ENCODE measurements at places on chromosomes 1 and 21.

GRCh38 chr21:38417726-38418125, 80.6 kb downstream of the ERG start:
- DNase-seq, result no peak

DNA sequence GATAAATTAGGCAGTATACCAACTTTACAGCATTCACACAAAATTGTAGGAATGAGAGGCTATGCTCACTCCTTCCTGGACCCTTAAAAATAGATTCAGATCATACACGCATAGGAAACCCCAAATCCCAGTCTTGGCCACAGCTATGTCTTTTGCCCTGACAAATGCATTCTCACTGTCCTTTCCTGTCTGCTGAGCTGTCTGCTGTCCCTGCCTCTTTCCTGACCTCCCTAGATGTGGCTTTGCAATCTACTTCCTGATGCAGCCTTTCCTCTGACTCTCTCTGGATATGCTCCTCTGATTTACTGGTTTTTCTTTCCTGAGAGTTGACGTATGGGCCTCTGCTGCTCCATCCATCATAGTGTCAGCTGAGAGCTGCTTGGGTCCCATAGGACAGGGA, 59.8 kb upstream of the SLC35F3 start:
- no peak for DNase-seq

- no peak for DNase-seq
Observed at GRCh38 chr1:73943270-73943669, 254.7 kb downstream of the LRRIQ3 start.

GRCh38 chr21:26140164-26140579, 30.4 kb downstream of the APP start:
- DNase-seq, result no peak

- DNase-seq, result no peak
Observed at GRCh38 chr1:20717452-20718342, at the start of gene KIF17. KIF17 (minus strand) TSS chr1:20718007; CDS start chr1:20717706, 301 bp downstream.

- no peak for DNase-seq
Observed at GRCh38 chr1:190001187-190001586, 476.5 kb downstream of the BRINP3 start.

GRCh38 chr1:201254625-201255478, 28.5 kb upstream of the PKP1 start:
- no peak for DNase-seq

GRCh38 chr1:168187177-168187576, 8.4 kb downstream of the TIPRL start:
- DNase-seq, result no peak

- no peak for DNase-seq
Observed at GRCh38 chr1:245483247-245483646, 328.5 kb downstream of the KIF26B start.

- no peak for DNase-seq
Observed at GRCh38 chr1:210850556-210850955, 283.4 kb downstream of the KCNH1 start.

- no peak for DNase-seq
Observed at GRCh38 chr1:46152016-46152415, 19.6 kb upstream of the PIK3R3 start.

DNA sequence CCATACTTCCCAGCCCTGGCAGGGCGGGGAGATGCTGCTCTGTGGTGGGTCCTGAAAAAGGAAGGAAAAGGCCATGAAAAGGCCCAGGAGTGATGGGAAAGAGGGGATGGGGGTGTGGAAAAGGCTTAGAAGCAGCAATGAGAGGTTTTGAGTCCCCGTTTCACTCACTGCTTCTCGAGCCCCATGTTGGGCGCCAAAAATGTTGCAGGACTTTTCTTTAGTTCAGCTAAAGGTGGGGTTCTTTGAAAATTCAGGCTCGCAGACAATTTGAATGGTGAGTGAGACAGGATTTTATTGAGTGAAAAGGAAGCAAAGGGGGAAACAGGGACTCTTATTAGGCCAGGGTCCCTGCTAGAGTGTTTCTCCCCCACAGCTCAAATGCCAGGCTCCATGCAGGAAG, 93.1 kb downstream of the MRPS6 start:
- DNase-seq, result no peak

DNA sequence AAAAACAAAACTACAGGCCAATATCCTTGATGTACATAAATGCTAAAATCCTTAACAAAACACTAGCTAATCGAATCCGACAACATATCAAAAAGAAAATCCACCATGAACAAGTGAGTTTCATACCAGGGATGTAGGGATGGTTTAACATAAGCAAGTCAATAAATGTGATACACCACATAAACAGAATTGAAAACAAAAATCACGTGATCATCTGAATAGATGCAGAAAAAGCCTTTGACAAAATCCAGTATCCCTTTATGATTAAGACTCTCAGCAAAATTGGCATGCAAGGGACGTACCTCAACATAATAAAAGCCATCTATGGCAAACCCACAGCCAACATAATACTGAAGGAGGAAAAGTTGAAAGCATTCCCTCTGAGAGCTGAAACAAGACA, 466.1 kb downstream of the BRINP3 start:
- DNase-seq, result no peak

- DNase-seq, result no peak
Observed at GRCh38 chr1:38670544-38671122, 188.9 kb downstream of the RRAGC start.

GRCh38 chr1:31936981-31937299, 1.2 kb downstream of the PTP4A2 start:
- no peak for DNase-seq

GRCh38 chr1:23478896-23479665, 4.9 kb downstream of the ASAP3 start:
- DNase-seq, result no peak

GRCh38 chr1:49163031-49163430, 386.3 kb upstream of the BEND5 start:
- no peak for DNase-seq

Data from cortex of kidney (tissue), 1 donor.